ENCODE measurements at places on chromosomes 3 and 15.

- no peak for DNase-seq
Measured at GRCh38 chr15:78162038-78162437, 12.9 kb downstream of the IDH3A start.

DNA sequence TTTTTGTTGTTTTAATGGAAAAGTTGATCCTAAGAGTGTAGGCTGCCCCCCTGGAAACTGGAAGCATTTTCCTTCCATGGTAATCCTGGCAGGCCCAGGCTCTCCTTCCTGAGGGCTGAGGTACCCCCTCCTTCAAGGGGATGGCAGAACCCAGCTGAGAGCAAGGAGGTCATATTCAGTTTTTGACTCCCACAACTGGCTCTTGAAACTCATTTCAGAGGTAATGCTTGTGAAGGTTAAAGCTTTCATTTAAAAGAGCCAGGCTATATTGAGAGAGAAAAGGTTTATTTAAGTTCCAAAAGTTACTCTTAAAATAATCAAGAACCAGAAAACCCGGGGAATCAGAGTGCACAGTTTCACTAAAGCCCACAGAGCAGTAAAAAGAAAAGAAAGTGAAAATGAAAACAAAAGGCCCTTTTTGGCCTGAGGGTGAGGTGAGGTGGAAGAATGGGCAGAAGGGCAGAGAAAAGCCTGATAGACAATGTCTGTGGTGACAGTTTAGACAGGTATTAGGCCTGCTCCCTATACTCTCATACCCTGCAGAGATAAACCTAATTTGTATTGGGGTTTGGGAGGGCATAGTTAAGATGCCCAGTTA is 47.0 kb upstream of the RBP1 start:
- no peak for DNase-seq

- DNase-seq = no peak
Measured at GRCh38 chr15:71146580-71146982, 31.3 kb downstream of the THSD4 start.

DNA sequence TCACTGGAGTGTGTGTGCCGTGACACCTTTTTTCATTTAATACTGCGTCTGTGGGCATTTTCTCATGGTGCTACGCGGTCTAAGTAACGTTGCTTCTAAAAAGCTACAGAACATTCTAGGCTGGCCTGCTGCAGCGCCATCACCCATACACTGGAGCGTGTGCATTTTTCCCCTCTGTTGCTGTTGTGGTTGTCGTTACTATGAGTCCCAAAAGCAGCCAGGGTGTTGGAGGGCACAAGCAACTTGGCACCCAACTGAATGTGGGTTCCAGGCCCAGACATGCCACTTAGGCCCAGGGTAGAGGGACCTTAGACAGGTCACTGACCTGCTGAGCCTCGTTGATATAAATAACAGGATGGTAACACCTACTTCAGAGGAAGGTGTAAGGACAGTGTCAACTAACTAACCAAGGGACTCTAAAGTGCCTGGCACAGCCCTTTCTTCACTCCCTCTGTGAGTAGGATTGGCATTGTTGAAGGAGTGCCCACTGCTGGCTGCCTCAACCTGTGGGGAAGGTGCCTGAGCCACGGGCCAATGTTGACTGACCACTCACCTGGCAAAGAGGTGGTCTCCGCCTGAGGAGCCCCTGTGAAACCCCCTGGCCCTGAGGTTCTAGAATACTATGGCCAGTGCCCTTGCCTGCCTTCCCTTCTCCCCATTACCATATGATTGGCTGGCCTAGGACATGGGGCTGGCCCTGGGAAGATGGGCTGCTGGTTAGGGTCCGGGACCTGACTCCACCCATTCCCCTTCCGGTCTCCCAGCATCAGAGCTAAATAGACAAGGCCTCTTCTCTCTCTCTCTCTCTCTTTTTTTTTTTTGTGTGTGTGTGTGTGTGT is 3.5 kb downstream of the CSK start:
- DNase-seq = no peak

GRCh38 chr3:161310649-161311423 is 60.5 kb downstream of the SPTSSB start:
- no peak for DNase-seq

DNA sequence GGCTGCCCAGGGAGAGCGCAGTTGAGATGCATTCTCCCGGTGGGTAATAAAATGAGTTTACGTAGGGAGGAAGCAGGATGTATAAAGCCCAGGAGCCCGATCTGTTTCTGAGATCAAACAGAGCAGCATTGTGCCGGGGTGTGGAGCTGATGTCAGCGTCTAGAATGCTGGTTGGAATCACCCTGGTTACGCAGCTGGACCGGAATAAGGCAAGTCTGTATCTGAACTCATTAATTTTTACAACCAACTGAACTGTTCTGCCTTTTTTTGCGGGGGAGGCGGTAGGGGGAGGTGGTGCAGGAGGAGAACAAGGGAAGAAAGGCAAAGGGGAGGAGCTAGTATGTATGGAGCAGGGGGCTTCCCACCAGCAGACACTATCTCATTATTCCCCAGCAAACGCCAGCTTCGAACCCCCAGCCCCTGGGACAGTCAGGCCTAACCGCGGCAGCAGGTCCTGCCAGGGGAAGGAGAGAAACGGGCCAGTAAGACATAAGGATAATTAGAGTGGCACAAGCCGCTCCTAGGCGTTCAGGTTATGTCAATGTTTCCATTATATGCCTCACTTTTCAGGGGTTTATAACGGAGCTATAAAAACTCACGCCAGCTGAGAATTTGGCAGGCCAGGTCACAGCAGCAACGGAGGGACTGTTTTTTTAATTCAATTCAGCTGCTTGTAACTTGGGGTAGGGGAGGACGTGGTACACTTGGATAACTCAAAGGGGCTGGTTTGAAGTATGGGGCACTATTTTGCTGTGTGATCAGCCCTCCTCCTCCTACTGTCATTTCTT is 175.3 kb upstream of the HES1 start:
- DNase-seq = no peak

DNA sequence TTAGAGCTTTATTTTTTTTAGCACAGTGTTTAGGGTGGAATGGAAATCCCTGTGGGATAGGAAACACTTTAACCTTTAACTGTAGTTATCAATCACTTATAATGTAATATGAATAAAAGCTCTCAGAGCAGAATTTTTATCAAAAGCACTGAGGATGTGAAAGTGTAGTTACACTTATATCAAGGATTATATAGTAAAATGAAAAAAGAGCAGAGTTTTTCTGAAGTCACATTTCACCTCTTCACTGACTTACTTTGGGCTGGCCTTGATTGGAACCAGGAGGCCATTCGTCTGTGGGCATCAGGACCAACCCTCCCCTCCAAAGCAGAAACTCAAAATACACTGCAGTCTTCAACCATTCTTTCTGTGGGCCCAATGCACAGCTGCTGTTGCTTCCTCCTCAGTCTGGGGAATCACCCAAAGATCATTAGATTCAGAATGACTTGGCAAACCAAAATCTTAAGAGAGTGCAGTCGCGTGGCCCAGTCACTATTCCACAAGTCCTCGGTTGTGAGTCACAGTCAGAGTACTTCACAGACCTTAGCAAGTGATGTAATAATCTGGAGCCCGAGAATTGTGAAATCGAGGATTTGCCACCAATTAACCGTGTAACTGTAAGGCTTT is 132.6 kb upstream of the COL8A1 start:
- DNase-seq = no peak

DNA sequence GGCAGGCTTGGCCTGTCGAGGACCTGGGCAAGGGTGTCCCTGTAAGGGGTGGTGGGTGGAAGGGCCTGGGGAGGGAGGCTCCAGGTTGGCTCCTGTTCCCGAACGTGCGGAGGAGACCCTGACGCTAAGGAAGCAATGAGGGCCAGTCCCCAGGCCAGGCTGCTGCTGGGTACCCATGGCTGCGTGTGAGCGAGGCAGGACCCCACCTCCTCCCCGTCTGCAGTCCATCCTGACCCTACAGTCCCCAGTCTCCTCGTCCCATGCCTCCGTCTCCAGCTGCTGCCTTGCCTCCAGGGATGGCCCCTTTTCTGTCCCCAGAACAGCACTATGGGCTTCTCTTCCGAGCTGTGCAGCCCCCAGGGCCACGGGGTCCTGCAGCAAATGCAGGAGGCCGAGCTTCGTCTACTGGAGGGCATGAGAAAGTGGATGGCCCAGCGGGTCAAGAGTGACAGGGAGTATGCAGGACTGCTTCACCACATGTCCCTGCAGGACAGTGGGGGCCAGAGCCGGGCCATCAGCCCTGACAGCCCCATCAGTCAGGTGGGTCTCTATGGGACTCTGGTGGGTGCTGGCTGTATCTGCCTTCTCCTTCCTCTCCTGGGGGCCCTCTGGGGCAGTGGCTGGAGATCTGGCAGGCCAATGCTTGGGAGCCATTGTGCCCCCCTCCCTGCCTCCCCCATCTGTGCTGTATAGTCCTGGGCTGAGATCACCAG is 571 bp downstream of the FES start:
- DNase-seq = no peak

DNA sequence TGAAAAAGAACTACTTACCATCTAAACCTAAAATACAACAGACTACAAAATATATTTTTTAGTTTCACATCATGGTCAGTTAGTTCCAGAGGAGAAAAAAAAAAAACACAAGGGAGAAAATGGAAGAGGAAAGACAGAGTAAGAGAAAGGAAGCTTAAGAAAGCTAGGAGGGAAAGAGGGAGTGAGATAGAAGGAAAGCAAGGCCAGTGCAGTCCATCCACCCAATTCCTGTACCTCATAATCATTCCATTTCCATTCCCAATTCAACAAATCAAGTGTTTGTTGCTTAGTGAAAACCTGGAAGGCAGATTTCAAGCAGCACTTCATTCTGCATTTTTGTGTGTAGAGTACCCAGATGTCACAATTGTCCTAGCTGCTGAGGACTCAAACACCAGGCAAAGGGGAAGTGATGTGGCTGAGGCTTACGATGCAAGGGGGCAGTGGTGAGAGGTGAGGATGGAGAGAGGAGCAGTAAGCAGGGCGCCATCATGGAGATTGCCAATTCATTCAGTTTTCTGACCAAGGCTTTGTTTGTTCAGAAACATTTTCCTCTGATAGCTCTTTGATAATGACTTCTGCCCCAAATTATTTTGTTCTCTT is 83.6 kb upstream of the GSK3B start:
- no peak for DNase-seq

GRCh38 chr3:52650439-52650838 is 35.3 kb downstream of the PBRM1 start:
- DNase-seq = no peak

GRCh38 chr15:68412218-68412617 is 19.7 kb downstream of the ITGA11 start:
- DNase-seq = no peak
